ENCODE measurements at places on chromosomes 6 and 20.

GRCh38 chr20:49630396-49630951, 62.5 kb upstream of the PTGIS start:
- no peak for DNase-seq

- no peak for DNase-seq
Observed at GRCh38 chr20:62142252-62143080, 728 bp downstream of the PSMA7 start.

DNA sequence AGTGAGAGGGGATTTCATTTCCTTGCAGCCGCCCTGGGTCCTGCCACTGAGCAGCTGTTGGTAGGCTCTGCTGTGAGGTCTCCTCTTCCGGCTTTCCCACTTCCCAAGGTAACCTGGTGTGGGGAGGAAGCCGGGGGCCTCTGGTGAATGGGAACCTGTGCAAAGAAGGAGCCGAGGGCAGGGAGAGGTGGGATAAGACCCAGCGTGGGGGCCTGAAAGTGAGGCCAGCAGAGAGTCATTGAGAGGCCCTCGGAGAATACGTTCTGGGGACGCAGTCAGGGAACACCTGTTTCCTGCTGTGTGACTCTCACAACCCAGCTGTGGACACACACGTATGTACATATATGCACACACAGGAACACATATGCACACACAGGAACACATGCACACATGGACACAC, 100.7 kb downstream of the CDH26 start:
- DNase-seq = no peak

DNA sequence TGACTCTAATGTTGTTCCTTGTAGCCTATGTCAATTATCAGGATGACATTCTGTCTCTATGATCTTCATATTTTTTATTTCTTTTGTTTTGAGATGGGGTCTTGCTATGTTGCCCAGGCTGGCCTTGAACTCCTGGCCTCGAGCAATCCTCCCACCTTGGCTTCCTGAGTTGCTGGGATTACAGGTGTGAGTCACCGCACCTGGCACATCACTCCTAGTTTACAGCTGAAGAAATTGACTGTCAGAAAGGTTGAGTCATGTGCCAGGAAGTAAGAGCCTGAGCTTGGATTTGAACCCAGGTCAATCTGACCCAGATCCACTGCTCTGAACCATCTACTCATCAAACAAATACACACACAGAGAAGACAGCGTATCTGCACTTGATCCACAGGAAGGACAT, 14.4 kb downstream of the PPP1R3G start:
- DNase-seq = no peak

GRCh38 chr20:61356196-61356595, 104.1 kb downstream of the CDH4 start:
- no peak for DNase-seq

DNA sequence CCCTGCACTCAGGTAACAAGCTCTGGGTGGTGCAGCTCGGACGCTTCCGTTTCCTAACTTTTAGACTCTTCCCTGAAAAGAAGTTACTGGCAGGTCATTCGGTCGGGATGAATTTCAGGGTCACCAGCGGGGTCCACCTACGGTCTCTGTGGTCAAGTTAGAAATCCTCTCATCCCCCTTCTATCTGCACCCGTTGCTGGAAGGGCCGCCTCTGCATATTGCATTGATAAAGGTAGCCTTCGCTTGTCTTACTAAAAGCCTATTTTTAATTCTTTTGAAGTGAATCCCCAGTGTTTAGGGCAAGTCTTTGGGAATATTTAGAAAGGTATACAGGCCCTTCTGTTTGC, 47.3 kb downstream of the LRRN4 start:
- no peak for DNase-seq

GRCh38 chr20:63359937-63360849, 956 bp downstream of the CHRNA4 start:
- no peak for DNase-seq

DNA sequence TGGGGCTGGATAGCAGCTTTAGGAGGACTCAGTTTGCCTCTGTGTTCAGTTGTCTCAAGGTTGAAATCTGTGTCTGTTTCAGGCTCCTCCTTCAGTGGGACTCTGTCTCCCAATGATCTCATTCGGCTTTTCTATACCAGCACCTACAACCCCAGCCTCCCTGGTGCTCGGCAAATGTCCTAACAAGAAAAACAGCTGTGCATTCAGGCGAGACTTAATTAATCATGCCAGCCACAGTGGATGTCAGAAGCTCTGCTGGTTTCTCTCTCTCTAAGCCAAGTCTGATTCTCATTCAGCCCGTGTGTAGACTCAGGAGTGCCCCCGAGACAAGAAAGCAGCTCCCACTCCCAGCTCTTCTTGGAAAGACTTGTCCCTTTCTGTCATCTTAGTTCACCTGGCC, 46.8 kb downstream of the SUN5 start:
- DNase-seq = no peak

DNA sequence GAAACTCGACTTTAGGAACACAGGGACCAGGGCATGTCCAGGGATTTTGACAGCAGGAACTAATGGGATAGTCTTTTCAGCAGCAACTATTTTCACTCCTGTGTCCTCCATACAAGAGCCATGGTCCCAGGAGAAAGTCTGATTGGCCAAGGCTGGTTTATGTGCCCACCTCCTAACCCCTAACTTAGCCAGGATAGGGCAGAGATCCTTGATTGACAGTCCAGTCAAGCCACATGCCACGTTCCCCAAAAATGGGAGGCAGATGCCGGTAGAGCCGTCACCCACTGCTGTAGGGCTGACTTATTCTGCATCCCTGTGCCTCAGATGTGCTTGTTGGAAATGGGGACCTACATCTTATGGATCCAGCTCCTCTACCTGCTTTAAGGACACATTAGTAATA, 22.3 kb downstream of the SLC2A10 start:
- no peak for DNase-seq

DNA sequence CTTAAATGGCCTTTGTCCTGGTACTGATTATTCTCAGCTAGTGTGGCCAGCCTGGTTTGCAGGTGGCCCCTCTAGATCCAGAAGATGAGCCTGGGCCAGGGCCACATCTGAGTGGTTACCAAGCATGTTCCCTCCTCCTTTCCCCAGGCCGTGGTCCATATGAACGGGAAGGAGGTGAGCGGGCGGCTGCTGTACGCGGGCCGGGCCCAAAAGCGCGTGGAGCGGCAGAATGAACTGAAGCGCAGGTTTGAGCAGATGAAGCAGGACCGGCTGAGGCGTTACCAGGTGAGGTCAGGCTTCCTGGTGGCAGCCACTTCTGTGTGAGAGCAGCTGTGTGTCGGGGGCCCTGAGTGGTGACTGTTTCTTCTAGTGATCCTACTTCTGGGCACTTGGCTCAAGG, 11.6 kb downstream of the PABPC1L start:
- DNase-seq = no peak

DNA sequence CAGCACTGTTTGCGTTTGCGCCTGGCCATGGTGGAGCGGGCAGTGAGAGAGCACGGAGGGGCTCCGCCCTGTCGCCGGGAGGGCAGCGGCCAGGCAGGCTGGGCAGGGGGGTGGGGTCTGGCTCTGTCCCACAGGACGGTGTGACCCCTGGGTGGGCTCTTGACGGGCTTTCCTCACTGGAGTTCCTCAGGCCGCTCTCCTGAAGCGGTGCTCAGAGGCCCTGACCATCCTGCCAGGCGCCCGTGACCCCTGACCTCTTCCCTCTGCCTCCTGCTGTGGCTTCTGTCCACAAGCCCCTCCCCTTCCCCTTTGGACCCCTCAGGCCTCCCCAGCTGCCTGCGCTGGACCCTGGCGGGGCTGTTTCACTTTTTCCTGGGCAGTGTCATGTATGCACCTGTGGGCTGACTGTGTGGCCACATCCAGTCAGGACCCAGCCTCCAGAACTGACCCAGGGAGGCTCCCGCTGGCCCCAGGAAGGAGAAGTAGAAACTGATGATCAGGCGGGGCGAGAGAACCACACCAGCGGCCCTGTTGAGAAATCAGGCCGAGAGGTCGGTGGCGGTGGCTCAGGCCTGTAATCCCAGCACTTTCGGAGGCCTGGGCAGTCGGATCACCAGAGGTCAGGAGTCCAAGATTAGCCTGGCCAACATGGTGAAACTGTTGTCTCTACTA, 1.2 kb downstream of the OGFR start:
- DNase-seq = no peak

DNA sequence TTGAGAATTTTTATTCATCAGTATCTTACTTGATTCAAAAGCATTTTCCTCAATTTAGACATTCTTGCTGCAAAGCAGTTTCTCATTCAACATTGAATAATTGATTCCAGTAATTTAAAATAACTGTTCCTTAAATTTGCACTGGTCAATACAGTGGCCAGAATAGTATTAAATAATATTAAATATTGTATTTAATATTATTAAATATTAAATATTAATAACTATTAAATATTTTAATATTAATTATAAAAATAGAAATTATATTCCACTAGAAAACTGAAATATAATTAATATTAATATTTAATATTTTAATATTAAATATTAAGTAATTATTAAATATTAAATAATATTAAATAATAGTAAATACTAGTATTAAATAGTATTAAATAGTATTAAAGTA, 758.8 kb downstream of the EYS start:
- no peak for DNase-seq

DNA sequence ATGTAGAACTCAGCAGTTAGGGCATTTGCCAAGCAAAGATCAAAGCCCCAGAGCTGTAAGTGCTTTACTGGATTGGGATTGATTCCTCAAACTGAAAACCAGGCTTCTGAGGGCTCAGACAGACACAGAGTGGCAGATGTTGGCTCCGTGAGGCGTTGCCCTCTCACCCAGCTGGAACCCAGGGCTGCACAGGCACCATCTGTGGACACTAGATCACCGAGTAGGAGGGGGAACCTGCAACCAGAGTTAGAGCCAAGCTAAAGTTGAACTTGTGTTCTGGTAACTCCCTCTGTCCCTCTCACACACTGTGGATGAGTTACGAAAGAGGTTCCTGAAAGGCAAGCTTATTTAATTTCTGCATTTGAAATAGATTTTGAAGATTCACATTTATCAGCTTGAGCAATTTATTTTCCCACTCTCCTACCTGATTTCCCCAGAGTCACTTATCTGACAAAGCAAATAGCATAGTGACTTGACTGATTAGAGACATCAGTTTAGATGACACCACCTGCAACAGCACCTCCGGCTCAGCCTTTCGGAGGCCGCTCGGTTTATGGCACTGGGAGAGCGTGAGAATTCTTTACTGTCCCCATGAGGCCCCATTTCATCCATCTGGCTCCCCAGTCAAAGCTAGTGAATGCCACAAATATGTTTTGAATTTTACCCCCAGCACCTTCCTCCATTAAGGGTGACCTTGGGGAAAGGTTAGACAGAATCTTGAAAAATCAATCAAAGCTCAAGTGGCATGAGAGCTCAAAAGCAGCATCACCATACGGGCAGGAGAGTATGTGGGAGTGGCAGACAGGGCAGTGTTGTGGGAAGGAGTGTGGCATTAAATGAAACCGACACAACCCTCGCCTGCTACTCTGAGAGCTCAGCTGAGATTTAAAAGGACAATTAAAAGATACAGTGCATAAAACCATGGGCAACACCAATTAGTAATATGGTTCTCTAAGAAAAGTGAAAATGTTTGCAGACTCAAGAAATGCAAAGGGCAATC, 48.5 kb downstream of the RPF2 start:
- no peak for DNase-seq

- DNase-seq = no peak
Observed at GRCh38 chr6:80145509-80145908, 39.0 kb downstream of the BCKDHB start.

GRCh38 chr6:12472601-12473038, 182.5 kb downstream of the EDN1 start:
- no peak for DNase-seq

DNA sequence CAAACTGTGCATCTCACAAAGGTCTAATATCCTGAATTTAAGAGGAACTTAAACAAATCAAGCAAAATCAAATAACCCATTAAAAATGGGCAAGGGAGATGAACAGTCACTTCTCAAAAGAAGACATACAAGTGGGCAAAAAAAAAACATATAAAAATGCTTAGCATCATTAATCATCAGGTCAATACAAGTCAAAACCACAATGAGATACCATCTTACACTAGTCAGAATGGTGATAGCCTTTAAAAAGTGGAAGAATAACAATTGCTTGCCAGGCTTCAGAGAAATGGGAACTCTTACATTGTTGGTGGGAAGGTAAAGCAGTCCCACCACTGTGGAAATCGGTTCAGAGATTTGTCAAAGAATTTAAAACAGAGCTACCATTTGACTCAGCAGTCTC, 646.7 kb upstream of the PTCHD4 start:
- no peak for DNase-seq

GRCh38 chr6:150687508-150687907, 87.8 kb downstream of the PLEKHG1 start:
- DNase-seq = no peak

GRCh38 chr6:20554326-20554725, 20.1 kb downstream of the CDKAL1 start:
- DNase-seq = no peak

- peak; percentile 89 for DNase-seq
Observed at GRCh38 chr20:60053125-60053817, 95.0 kb downstream of the CDH26 start.

GRCh38 chr20:16808796-16809195, 60.6 kb downstream of the OTOR start:
- DNase-seq = no peak

DNA sequence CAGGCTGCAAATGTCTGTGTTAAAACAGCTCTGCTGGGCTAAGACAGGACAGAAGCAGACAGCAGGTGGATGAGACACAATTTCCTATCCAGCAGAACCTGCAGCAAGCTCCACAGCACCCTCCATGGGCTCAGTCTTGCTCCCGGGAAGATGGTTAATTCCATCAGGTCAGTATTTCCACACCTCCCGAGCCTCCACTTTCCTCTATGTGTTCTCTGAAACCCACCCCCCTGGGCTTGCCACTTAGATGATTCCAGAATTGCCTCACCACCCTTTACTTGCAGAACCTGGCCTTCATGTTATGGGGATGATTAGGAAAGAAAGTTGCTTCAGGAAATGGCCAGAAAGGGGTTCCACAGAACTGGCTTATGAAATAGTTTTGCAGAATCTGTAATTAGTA, 43.8 kb downstream of the ERMARD start:
- DNase-seq = no peak

DNA sequence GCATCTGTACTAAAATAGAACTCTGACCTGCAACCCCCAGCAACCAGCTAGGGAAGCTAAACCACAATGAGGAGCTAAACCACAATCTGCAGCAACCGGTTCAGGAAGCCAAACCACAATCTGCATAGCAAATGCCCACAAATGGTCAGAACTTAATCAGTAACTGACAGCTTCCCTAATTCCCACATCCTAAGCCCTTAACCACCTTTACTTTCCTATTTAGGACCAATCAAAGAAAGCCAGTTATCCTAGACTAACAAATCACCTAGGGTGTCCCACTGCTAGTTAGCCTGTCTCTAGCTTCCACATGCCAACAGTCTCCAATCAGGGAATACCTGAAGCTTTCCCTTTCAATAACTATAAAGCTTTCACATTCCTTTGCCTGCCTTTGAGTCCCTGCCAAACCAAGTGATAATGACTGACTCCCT, 424.6 kb upstream of the PTCHD4 start:
- no peak for DNase-seq

Data from NCI-H510A treated with DMSO at 0.1 percent for 48 hours (cell line).